ENCODE measurements at places on chromosomes 13 and 19.
A peak's percentile ranks its signal among the peaks of the same experiment; 100 is the strongest.

DNA sequence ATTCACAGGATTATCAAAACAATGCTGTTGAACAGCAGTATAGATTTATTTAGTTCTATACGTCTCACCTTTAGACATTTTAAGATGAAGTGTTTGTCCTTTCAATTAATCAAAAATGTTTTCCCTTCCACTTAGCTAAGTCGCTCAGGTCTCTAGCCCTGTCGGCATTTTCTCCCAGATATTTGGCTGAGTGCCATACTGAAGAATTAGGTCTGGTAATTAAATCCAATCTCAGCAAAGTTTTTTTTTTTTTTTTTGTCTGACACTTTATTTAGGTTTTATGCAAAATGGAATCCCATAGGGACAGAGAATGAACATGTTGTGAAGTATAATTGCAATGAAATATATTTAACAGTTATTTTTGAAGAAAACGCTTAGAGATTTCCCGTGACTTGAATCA, 44.1 kb downstream of the RFC3 start:
- H3K4me3 ChIP-seq: no peak overlapping the region
- no peaks in the 10 kb centered on the region for H3K27me3 ChIP-seq
- no peaks in the 10 kb centered on the region for H3K4me1 ChIP-seq
- DNase-seq: no peak

GRCh38 chr13:70424428-70424827, 316.2 kb upstream of the KLHL1 start:
- no peaks in the 10 kb centered on the region for H3K36me3 ChIP-seq
- H3K4me1 ChIP-seq: no peaks in the 10 kb centered on the region
- no peak overlapping the region for H3K27ac ChIP-seq
- H3K4me3 ChIP-seq: no peak overlapping the region
- H3K27me3 ChIP-seq: no peaks in the 10 kb centered on the region

DNA sequence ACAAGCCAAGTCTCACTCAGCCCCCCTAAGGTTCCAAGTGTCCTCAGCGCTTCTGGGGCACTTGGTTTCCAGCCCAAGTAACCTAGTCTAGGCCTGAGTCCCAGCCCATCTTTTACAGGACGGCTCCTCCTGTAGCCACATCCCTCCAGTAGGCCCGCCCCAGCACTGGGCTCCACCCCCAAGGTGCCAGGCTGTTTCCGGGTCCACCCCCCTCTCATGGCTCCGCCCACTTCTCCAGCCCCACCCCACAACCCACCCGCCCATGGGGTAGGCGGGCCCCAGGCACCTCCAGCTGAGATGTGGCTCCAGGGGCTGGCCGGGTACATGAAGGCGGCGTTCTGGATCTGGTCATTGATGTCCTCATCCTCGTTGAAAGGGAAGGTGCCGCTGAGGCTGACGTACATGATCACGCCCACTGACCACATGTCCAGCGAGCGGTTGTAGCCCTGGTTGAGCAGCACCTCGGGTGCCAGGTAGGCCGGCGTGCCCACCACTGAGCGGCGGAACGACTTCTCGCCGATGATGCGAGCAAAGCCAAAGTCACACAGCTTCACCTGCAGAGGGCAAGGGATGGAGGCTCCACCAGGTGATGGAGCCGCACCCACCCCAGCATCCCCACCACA, 17.2 kb upstream of the DACT3 start:
- H3K36me3 ChIP-seq: peaks cover 33% of the 10 kb centered on the region
- DNase-seq: no peak
- H3K27ac ChIP-seq: no peak overlapping the region
- no peak overlapping the region for H3K4me3 ChIP-seq
- H3K27me3 ChIP-seq: no peaks in the 10 kb centered on the region

- H3K4me3 ChIP-seq: peak overlapping the region; percentile 85
- DNase-seq: no peak
- peaks cover 9% of the 10 kb centered on the region for H3K36me3 ChIP-seq
- peaks cover 22% of the 10 kb centered on the region for H3K4me1 ChIP-seq
- H3K27ac ChIP-seq: peak overlapping the region; percentile 23
Observed at GRCh38 chr19:52600639-52601024, 30.5 kb downstream of the ZNF701 start.

GRCh38 chr19:16207063-16207462, 9.4 kb downstream of the AP1M1 start:
- peaks cover 75% of the 10 kb centered on the region for H3K36me3 ChIP-seq
- no peak for DNase-seq
- no peaks in the 10 kb centered on the region for H3K27me3 ChIP-seq
- peaks cover 9% of the 10 kb centered on the region for H3K4me1 ChIP-seq

- H3K4me3 ChIP-seq: no peak overlapping the region
- H3K4me1 ChIP-seq: peaks cover 29% of the 10 kb centered on the region
- H3K27ac ChIP-seq: no peak overlapping the region
- no peaks in the 10 kb centered on the region for H3K27me3 ChIP-seq
- DNase-seq: no peak
- no peaks in the 10 kb centered on the region for H3K36me3 ChIP-seq
Observed at GRCh38 chr13:50404116-50404515, 388.9 kb downstream of the KCNRG start.

- H3K36me3 ChIP-seq: no peaks in the 10 kb centered on the region
- H3K4me3 ChIP-seq: no peak overlapping the region
- no peaks in the 10 kb centered on the region for H3K27me3 ChIP-seq
- H3K27ac ChIP-seq: no peak overlapping the region
Observed at GRCh38 chr19:5003781-5004180, 34.9 kb downstream of the KDM4B start.

DNA sequence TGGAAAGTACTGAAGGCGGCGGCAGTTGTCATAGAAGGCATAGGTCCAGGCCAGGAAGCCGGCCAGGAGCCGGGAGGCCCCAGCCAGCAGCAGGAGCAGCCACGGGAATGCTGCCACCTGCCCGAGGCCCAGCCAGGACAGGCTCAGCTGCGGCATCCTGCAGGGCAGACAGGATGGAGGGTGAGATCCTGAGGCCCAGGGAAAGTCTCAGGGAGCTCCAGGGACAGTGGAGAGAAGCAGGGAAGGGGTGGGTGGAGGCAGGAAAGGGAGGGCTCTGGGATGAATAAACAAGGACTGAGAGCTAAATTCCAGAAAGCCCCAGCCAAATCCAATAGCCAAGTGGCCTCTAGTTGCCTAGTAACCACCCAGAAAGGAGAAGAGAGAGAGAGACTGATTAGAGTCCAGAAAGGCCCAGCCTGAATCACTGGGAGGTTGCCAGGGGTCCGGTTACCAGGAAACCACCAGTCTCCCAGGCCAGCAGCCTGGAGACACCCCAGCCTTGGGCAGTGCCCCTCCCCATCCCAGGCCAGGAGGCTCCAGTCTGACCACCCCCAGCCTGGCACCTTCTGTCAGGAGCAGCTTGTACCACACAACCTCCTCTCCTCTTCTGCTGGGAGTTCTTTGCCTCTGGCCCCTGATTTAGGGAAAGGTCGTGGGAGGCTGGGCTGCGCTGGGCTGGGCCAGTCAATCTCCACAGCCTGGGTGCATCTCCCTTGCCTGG, 7.5 kb upstream of the OR10H5 start:
- peak; percentile 38 for DNase-seq
- H3K4me1 ChIP-seq: no peaks in the 10 kb centered on the region

DNA sequence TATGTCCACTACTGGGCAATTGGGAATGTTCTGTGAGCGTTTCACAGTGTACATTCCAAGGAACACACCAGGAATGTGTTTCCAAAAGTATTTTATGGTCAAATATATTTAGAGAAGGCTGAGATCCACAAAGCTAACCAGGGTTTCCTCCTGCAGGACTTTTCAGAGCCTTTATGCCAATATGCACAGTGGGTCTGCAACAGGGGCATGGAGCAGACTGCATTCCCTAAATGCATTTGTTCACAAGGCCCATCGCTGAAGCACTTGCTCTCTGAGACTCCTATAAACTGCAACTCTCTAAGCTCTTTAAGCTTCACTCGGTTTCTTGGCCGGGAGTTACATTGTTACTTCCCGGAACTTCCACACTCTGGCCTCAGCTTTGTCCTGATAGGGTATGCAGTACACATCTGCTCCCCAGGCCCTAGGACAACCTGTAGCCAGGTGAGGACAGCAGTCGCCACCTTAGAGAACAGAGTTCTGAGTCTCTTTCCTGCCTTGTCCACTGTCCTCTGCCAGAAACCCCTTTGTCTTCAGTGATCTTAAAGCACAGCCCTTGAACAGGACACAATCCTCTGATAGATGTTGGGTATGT, 33.5 kb downstream of the FBN3 start:
- no peak overlapping the region for H3K27ac ChIP-seq
- peak; percentile 85 for DNase-seq
- no peaks in the 10 kb centered on the region for H3K4me1 ChIP-seq

DNA sequence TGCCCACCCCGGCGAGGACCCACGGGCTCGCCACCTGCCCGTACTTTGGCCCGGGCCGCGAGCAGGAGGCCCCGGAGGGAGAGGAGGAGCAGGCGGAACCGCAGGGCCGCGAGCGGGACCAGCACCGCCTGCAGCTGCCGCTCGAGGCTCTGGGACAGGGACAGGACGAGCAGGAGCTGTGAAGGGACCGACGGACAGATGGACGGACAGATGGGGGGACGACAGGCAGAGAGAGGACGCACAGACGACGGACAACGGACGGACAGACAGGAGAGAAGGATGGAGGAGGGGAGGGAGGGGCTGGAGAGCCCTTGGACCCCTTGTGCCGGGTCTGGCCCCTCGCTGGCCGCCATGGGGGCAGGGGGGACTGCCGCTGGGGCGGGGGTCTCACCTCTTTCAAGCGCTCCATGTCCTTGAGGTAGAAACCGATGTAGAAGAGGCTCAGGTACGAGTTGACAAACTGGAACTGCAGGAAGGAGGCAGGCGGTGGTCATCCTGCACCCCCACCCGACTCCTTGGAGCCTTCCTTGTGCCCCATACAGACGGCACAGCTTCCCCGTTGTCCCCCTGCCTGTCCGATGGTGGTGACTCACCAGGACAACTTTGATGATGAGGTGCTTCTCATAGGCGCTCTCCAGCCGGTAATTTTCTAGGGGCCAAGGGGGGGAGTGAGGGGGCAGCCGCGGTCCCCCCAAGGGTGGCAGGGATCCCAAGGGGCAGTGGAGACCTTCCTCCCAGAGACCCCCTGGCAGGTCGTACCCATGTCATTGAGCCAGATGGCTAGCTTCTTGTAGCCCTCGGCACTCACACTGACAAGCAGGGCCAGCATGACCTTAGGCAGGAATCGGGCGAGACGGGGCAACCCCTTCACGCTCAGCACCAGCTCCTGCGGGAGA, 5.0 kb downstream of the ANO8 start:
- H3K36me3 ChIP-seq: no peaks in the 10 kb centered on the region
- H3K4me3 ChIP-seq: no peak overlapping the region
- H3K27me3 ChIP-seq: no peaks in the 10 kb centered on the region
- DNase-seq: peak; percentile 89
- H3K27ac ChIP-seq: no peak overlapping the region
- H3K4me1 ChIP-seq: peaks cover 18% of the 10 kb centered on the region

- DNase-seq: peak; percentile 85
- no peaks in the 10 kb centered on the region for H3K27me3 ChIP-seq
- H3K36me3 ChIP-seq: no peaks in the 10 kb centered on the region
- H3K4me3 ChIP-seq: peak overlapping the region; percentile 90
- H3K4me1 ChIP-seq: peaks cover 9% of the 10 kb centered on the region
Observed at GRCh38 chr19:16470541-16470910, 1.2 kb downstream of the EPS15L1 start.

DNA sequence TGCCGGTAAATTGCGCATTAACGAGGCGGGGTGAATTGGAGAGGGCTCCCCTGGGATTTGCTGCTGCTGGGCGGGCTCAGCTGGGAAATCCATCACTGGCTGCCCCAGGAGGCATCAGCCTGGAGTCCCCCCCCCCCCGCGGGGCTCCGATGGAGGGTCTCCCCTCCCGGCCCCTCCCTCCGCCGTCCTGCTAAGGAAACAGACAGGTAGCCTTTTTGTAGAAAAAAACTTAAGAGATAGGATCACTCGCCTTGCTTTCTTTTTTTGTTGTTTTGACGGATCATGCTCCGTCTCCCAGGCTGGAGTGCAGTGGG, 6.8 kb downstream of the TLE6 start:
- H3K4me1 ChIP-seq: peaks cover 18% of the 10 kb centered on the region
- H3K27me3 ChIP-seq: peaks cover 9% of the 10 kb centered on the region
- H3K4me3 ChIP-seq: peak overlapping the region; percentile 68

DNA sequence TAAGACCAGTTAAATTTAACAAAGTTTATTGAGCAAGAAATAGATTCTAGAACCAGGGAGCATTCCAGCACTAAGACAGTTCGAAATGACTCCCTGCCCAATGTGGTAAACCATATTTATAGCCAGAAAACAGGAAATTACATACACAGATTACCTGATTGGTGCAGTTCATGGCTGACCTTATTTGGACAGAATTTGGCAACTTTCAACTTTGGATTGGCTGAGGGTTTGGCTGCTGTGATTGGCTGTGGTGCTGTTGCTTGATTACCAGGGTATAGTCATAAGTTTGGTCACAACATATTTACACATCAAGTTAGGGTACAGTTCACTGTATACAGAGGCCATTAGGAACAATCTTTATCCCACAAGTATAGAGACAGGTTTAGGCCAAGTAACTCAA, 984.8 kb upstream of the MIR17HG start:
- H3K4me1 ChIP-seq: no peaks in the 10 kb centered on the region
- H3K36me3 ChIP-seq: no peaks in the 10 kb centered on the region
- DNase-seq: no peak
- H3K27me3 ChIP-seq: no peaks in the 10 kb centered on the region
- no peak overlapping the region for H3K27ac ChIP-seq

GRCh38 chr19:10027158-10027997, 14.1 kb downstream of the RDH8 start:
- no peaks in the 10 kb centered on the region for H3K36me3 ChIP-seq
- no peaks in the 10 kb centered on the region for H3K4me1 ChIP-seq
- H3K4me3 ChIP-seq: no peak overlapping the region
- peak; percentile 99 for DNase-seq

GRCh38 chr13:45678282-45678681, 23.8 kb upstream of the CBY2 start:
- H3K27me3 ChIP-seq: peaks cover 3% of the 10 kb centered on the region
- DNase-seq: peak; percentile 17
- H3K27ac ChIP-seq: no peak overlapping the region
- H3K36me3 ChIP-seq: no peaks in the 10 kb centered on the region
- no peak overlapping the region for H3K4me3 ChIP-seq
- peaks cover 18% of the 10 kb centered on the region for H3K4me1 ChIP-seq

DNA sequence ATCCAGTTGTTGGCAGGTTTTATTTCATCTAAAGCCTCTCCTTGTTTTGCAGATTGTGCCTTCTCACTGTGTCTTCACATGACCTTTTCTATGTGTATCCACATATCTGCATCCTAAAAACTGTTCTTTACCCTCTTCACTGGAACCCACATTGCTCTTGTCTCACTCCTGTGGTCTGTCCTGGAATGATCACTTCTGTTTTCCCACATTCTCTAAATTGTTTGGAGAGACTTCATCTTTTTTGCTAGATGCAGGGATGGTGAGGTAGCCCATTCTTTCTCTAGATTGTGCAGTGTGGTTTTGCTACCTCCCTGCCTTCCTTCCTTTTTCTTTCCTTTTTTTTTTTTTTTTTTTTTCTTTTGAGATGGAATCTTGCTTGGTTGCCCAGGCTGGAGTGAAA, 608.6 kb upstream of the MIR17HG start:
- no peak overlapping the region for H3K4me3 ChIP-seq
- no peak for DNase-seq
- no peaks in the 10 kb centered on the region for H3K4me1 ChIP-seq
- no peaks in the 10 kb centered on the region for H3K27me3 ChIP-seq
- no peak overlapping the region for H3K27ac ChIP-seq

GRCh38 chr19:4866595-4867424, 657 bp downstream of the PLIN3 start:
- peak; percentile 95 for DNase-seq
- H3K27me3 ChIP-seq: no peaks in the 10 kb centered on the region
- peak overlapping the region; percentile 69 for H3K27ac ChIP-seq
- H3K36me3 ChIP-seq: peaks cover 22% of the 10 kb centered on the region

GRCh38 chr19:435056-435706, 25.7 kb downstream of the SHC2 start:
- H3K27ac ChIP-seq: no peak overlapping the region
- no peaks in the 10 kb centered on the region for H3K36me3 ChIP-seq
- no peak overlapping the region for H3K4me3 ChIP-seq
- DNase-seq: no peak

Measured in osteoblast (primary cell).